ENCODE measurements at places on chromosomes 4 and X.

GRCh38 chrX:67723580-67724351, 179.9 kb downstream of the AR start:
- no peak for DNase-seq

- no peak for DNase-seq
These were observed 4.4 kb upstream of the MSL3 start for GRCh38 chrX:11753668-11754067.

DNA sequence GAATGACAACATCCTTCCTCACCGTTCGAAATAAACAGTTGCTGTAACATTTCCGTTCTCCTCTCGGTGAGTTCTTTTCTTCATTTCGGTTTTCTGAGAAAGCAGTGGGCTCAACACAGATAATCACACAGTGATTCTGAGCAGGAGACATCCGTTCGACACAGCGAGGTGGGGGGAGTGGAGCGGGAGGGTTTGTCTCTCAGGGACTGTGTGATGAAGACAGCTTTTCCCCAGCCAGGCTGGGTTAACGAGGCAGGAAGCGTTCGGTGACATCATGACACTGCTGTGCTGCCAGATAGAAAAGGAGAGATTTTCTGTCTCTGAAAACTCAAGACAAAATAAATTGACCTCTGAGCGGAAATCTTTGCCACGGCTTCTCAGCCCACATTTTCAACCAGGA, 119.3 kb downstream of the CRLF2 start:
- no peak for DNase-seq

GRCh38 chr4:106358899-106359298, 9.7 kb downstream of the GIMD1 start:
- DNase-seq: no peak

Data from Ammon's horn (tissue), 1 donor.